ENCODE measurements at places on chromosomes 13 and 19. TPM values are rescaled to one million over a fixed set of nuclear protein-coding genes. Genes with fewer than 3 reads are reported as not detected.

CD70 gene
- 1.2 TPM for total RNA-seq

PCDH8 gene
- not detected for total RNA-seq

EPSTI1 gene
- 34.4 TPM for total RNA-seq

RGS9BP gene
- 0.41 TPM for total RNA-seq

ATP8A2 gene
- total RNA-seq: 0.59 TPM

SGCG gene
- not detected for total RNA-seq

CYP4F2 gene
- total RNA-seq: not detected

CYP4F22 gene
- total RNA-seq: 3.1 TPM

IL4I1 gene
- total RNA-seq: 3.0 TPM

INSR gene
- 2.0 TPM for total RNA-seq

RXFP2 gene
- not detected for total RNA-seq

LILRA6 gene
- total RNA-seq: 2.6 TPM

KLC3 gene
- total RNA-seq: not detected

CYP4F8 gene
- total RNA-seq: not detected

SLC10A2 gene
- not detected for total RNA-seq

LILRA2 gene
- 8.4 TPM for total RNA-seq

ZNF490 gene
- total RNA-seq: 21.4 TPM

MIR17HG gene
- 2.2 TPM for total RNA-seq

SHFL gene
- 107 TPM for total RNA-seq

ZNF793 gene
- 4.3 TPM for total RNA-seq

All from natural killer cell (primary cell).